Suppressor macrophage (primary cell): ENCODE measurements at places on chromosomes 4 and X.
A peak's percentile ranks its signal among the peaks of the same experiment; 100 is the strongest.

DNA sequence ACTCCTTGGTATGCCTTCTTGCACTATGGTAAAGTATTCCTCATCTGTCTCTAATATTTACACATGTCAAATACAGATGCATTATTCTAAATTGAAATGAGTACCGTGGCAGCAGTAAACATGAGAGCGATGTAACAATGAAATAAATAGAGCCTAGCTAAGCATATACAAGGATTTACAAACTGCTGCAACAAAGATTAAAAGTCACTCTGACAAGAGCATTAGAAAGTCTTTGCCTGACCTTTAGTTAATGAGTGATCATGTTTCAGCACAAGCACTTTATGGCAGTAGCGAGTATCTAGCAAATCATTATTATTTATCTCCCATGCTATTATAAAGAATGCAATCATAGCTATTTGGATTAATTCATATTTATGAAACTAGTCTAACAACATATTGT is 547.0 kb upstream of the NDST4 start:
- DNase-seq: no peak

GRCh38 chrX:131762802-131763234 is 218.9 kb downstream of the OR13H1 start:
- DNase-seq: no peak

GRCh38 chr4:150997141-150997540 is 17.9 kb downstream of the LRBA start:
- peak; percentile 16 for DNase-seq

- DNase-seq: no peak
These were observed 40.1 kb upstream of the SCML1 start for GRCh38 chrX:17697191-17697590.

DNA sequence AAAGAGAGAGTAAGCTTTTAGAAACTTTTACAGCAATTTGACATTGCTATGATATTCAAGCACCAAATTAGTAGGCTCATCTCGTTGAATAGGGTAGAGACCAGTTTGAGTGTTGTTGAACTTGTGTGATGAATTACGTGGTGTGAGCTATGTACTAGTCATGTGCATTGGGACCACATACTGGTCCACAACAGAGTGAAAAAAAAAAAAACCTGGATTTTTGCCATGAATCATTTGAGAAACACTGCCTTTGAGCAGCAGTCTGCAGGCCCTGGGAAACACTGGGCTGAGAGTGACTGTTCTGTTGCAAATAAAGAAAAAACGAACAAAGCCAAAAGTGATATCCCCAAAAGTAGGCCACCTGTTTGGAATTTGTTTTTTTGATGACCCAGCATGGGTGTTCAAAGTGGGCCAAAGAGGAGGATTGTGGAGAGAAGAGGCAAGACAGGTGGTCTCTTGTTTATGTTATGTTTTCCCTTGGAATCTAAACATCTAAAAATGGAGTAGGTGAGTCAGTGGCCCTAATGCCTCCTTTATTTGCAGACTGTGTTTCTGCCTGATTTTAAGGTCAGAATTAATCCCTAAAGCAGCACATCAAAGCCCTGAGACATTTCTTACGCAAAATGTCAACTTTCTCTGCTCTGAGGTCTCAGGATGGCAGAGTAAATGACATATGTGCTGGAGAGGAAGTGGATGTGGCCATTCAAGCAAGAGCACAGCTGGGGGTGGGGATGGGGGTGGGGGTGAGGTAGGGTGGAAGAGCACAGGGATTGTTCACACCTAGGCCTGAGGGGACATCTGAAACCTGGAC is 33.5 kb downstream of the TAF7L start:
- DNase-seq: no peak

GRCh38 chrX:20971250-20971649 is 403.0 kb upstream of the CNKSR2 start:
- no peak for DNase-seq

DNA sequence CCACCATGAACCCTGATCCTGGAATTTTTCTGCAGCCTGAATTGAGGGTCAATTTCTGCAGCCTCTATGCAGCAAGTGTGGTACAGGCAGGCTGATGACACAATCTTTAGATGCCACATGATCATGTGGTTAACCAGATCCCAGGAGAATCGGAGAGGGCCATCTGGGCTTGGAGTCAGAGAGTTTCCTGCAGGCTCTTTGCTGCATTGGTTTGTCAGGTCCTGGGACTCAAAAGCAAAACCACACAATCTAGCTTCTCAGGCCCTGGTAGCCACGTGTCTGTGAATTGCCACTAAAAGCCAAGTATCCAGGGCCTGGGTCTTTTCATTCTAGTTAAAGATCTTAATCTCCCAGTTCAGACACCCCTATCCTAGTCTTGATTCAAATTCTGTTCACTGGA is 464.5 kb downstream of the BCOR start:
- DNase-seq: peak; percentile 58

DNA sequence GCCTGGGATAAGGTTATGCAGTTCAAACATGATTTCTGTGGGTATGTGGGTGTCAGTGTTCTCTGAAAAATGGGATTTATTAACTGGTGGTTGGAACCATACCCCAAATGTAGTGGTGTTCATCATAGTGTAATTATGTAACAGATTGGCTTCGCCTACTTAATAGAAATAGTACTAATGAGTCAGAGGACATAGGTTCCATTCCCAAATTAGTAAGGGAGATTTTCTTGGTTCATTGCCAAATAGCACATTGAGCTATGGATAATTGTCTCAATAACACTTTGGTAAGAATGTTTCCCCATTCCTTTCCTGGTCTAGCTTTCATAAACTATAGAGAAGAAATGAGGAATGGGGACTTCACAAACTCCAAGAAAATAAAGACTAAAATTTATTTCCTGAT is 20.5 kb upstream of the CYBB start:
- no peak for DNase-seq

DNA sequence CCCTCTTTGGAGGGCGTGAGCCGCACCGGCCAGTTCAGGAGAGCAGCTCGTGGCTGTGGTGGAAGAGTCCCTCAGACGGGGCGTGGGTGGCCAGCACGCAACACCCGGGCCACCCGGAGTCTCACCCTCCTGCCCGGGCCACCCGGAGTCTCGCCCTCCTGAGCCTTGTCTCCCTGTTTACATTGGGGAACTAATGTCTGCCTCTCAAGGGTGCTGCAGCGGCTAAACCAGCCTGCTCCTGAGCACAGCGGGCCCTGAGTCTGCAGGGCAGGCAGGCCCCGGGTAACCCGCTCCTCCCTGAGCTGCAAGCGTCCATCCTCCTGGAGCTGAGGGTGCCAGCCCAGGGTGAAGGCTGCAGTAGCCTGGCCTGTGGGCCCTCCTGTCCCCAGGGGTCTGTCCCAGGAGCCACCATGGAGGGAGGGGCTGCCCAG is 3.0 kb downstream of the PDE6B start:
- no peak for DNase-seq
